Activated naive CD8-positive, alpha-beta T cell treated with anti-CD3 and anti-CD28 coated beads, Interleukin-2, amount 10 ng/mL, durations not matched to agents 7 days and 5 days (primary cell): ENCODE measurements at places on chromosomes 12 and 14.

GRCh38 chr12:120048263-120048662 lies 59.2 kb downstream of the BICDL1 start:
- no peak for DNase-seq

- no peak for DNase-seq
These were observed 199.9 kb downstream of the TTC7B start for GRCh38 chr14:90616313-90616712.

DNA sequence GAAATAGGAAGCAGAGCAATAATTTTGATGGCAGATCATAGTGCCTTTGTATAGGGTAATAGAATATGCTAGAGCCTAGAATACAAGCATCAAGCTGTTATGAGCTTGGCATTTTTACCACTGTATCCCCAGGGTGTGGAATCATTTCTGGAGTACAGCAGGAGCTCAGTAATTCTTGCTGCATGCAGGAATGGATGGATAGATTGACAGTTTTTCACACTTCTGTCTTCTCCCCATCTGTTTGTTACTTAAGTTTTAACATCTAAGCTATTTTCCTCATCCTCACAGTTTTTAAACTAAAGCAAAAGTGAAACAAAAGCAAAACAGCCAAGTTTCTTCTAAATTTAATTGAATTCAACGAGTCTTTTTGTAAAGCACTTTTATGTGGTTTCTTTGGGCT lies 32.6 kb downstream of the ALG10 start:
- DNase-seq = no peak

GRCh38 chr12:27207615-27208413 lies 36.3 kb upstream of the STK38L start:
- no peak for DNase-seq

- DNase-seq = no peak
These were observed 15.5 kb upstream of the ANO4 start for GRCh38 chr12:100778967-100779590.

GRCh38 chr12:118958520-118958919 lies 22.8 kb upstream of the SRRM4 start:
- no peak for DNase-seq

- no peak for DNase-seq
These were observed 17.8 kb downstream of the TRIP11 start for GRCh38 chr14:92022036-92022435.

GRCh38 chr14:56147449-56147848 lies 29.2 kb downstream of the PELI2 start:
- DNase-seq = no peak

GRCh38 chr14:83744891-83745290 lies 1785.1 kb upstream of the FLRT2 start:
- DNase-seq = no peak

DNA sequence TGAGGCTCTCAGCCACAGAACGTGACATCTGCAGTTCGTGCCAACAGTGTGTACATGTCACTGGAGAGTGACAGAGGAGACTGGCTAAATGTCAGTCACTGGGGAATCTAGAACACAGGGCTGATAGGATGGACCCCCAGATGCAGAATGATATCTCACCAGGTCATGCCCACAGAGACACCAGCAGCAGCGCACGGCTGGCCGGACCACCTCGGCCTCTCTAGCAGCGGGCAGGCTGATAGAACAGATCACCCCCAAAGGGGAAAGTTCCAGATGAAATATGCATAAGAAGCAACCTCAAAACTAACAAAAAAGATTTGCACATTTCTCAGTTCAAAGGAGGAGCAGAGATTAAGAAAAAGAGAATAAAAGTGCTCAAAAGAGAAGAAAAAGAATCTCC lies 266.5 kb downstream of the SEC23A start:
- DNase-seq = no peak

DNA sequence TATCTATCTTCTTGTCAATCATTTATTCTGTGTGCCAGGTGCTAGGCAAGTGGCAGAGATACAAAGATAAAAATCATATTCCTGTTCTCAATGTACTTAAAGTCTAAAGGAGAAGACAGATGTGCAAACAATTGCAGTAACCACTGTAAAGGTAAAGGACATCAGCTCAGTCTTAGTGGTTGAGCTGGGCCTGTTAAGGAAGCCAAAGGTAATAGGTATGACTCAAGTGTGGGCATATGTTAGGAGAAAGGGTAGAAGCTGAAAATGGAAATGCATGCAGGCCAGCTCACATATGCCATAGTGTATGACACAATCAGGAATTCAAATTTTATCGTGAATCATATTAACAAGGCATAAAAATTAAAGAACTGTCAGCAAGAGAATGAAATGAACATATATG lies 49.8 kb downstream of the FAR2 start:
- DNase-seq = no peak

DNA sequence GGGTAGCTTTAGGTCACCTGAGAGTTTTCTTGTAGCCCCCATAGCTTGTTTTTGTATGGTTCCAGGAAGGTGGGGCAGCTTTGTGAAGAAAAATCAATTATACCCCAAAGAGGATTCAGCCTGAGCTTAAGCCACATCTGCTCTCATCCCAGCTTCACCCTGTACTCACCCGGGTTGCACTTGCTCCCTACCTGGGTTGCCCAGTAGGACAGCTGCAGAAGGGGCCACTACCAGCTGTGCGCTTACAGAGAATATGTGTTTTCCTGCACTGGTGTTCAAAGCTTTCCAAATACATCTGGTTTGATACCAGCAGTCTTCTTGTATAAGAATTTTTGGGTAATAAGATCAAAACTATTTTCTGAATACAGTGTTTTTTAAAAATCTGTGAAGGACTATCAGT lies 3.0 kb upstream of the SLC38A1 start:
- no peak for DNase-seq

GRCh38 chr12:111404362-111405148 lies 1.2 kb upstream of the SH2B3 start:
- no peak for DNase-seq

GRCh38 chr12:1579651-1580435 lies 14.5 kb downstream of the FBXL14 start:
- no peak for DNase-seq

- no peak for DNase-seq
These were observed 26.3 kb upstream of the ST8SIA1 start for GRCh38 chr12:22360774-22361173.

- DNase-seq = no peak
These were observed 2.6 kb downstream of the KRT82 start for GRCh38 chr12:52403561-52403960.

DNA sequence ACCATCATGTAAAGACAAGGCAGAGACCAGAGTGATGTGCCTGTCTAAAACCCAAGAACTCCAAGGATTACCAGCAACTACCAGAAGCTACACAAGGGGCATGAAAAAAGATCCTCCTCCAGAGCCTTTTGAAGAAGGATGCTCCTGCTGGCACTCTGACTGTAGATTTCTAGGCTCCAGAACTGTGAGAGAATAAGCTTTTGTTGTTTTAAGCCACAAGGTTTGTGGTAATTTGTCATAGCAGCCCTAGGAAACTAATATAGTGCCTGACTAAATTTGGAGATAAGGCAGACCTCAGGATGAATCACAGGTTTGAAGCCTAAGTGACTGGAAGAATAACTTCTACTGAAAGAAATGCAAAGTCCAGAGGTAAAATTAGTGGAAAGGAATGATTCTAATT lies 132.9 kb downstream of the CEP83 start:
- DNase-seq = no peak

GRCh38 chr14:73149753-73150152 lies 13.4 kb downstream of the PSEN1 start:
- DNase-seq = no peak

- DNase-seq = no peak
These were observed 76.5 kb upstream of the CLMN start for GRCh38 chr14:95396221-95396620.

GRCh38 chr14:59318908-59319307 lies 130.4 kb downstream of the DAAM1 start:
- no peak for DNase-seq
